GM18507 (cell line): ENCODE measurements at places on chromosomes 16 and 17.
A peak's percentile ranks its signal among the peaks of the same experiment; 100 is the strongest.

DNA sequence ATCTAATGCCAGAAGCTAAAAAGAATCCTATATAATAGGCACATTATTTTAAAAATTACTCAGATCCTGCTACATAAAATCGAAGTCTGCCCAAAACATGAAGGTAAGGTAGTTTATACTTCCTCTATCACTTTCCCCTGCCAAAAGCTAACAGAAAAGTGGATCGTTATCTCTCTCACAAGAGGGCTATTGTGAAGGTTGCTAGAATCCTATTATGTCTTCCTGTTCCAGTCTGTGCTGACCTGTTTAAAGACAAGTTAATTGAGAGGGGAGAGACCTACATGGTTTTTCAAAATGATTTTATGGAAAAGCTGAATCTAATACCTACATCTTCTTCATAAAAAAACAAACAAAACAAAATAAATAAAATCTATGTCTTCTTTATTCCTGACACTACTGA lies 1410.9 kb upstream of the CDH8 start:
- DNase-seq: no peak

- DNase-seq: no peak
Observed at GRCh38 chr17:79818026-79818758, 21.0 kb downstream of the CBX4 start.

- DNase-seq: peak; percentile 29
Observed at GRCh38 chr16:55701442-55702319, 45.9 kb downstream of the SLC6A2 start.

DNA sequence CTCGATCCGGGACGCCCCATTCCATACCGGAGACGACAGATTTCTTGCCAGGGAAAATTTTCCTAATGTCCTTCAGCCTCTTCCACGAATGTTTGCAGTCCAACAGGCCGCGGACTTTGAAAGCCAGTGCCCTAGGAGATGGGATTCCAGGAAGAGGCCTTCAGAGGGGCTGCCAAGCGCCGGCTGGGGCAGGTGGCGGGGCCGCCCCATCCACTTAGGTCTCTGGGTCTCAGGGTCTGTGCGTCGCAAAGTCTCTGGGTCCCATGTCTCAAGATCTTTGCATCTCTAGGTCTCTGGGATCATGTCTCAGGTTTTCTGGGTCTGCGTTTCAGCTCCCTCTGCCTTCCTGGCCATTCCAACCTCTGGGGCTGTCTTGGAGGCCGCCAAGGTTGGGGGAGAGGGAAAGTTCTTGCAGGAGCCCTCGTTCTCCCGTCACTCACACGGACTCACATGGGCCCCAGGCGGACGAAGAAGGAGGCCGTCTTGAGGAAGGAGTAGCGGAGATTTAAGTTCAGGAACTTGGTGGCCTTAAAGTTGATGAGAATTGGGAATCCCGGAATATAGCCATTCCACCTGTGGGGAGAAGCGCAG lies 7.2 kb downstream of the ALOX12B start:
- DNase-seq: no peak

DNA sequence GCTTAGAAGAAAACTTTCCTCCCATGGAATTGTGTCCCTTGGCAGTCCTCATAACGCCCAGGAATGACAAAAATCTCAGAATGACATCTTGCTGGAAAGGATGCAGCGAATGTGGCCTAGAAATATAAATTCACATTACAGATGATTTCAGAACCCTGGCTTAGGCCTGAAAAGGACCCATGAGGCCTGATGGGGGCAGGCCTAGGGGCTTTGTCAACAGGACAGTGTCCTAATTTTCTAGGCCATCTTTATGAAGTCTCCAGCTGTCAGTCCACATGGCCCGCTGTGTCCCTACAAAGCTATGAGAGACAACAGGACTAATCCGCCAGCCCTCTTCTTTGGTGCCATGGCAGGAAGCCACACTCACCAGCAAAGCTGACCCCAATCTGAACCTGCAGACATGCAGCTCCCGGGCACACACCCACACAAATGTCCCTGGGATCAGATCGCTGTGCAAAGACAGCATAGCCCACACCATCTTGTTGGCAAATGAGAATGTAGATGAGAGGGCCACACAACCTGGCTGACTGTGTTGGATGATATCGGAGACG lies 40.4 kb upstream of the DNAH17 start:
- DNase-seq: no peak

- DNase-seq: no peak
Observed at GRCh38 chr17:57898487-57899311, 48.9 kb upstream of the MRPS23 start.

DNA sequence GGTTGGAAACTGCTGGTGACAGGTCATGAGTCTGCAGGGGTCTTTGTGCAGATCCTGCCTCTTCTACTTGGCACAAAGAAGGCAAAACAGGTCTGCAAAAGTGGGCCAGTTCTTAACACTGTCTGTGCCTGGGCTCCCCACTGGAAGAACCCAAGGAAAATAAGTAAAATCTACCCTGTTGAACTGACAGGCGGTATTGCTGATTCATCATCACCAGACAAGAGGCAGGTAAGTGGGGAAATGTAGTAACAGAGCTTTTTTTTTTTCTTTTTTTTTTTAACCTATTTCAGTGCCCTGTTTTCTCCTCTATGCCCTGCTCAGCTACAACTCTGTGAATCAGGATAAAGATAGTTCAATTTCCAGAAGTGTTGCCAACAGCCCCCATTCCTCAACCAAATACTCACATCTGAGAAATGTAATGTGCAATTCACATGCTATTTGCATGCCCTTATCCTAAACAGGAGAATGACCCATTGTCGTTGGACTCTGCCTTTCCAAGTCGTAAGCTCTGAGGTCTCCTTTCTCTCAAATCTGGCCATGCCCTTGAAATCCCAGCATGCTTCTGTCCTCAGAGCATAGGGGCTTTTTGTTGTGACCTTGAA lies 237.0 kb downstream of the SOX9 start:
- no peak for DNase-seq

GRCh38 chr16:12356632-12357340 lies 380.3 kb downstream of the SNX29 start:
- no peak for DNase-seq

DNA sequence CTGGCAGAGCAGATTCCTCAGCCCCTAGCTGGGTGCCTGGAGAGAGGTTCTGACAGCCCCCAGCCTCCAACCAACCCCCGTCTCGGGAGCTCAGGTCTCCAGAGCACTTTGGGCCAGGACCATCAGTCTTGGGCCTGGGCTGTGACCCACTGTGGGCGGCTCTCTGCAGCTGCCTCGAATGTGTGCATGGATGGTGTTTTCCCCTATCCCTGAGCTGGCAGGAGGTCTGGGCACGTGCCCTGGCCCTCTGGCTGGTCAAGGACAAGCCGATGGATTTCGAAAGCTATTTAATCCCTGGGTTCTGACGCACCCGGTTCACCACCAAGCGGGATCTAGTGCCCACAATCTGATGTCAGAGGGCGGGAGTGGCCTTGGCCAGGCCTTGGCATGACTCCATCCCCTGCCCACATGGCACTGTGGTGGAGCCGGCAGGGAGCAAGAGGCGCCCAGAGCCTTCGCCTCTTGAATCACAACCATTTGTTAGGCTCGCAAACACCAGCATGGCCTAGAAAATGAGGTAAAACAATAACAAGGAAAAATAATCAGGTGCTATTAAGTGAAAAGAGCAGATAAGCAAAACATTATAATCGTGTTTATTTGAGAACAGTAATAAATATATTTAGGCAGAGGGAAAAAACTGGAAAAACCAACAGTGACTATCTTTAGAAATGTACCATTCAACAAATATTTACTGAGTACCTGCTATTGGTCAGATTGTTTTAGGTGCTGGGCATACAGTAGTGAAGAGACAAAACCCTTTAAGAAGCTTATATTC lies 69.3 kb upstream of the TOB1 start:
- no peak for DNase-seq

DNA sequence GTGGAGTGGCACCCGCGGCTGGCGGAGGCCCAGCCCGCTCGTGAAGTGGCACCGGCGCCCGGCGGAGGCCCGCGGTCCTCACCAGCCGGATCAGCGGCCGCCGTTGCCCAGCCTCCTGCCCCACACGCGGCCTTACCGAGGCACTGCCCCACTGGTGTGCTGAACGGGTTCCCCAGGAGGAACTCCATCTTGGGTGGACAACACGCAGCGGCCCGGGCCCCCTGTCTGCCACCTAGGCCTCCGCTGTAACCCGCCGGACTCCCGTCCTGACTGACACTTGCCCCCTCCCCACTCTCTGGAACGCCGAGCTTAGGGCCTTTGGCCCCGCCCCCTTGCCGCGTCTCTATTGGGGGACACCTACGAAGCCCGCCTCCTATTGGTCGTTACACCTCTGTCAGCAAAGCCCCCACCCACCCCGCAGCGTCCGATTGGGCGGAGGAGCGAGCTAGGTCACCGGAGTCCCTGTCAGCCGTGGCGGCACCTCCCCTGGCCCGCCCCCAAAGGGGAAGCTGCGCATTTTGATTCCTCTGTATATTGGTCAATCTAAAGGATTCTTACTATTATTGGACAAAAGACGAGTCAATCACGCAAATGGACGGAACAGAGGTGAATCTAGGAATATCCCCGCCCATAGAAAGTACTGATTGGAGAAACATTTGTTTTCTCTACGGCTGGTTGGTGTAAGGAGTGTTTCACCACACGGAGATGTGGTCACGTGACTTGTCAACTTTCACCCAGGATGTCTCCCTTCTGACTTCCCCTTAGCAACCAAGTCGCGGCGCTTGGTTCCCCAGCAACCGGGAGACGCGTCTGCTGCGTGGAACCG lies at the start of the genes DRC3 and TOM1L2:
TSS of gene DRC3 (plus strand) at position 737 of the 826 bp plus-strand sequence. CDS start 4,737 bp downstream, outside the sequence.
TSS of gene TOM1L2 (minus strand) at position 275 of the 826 bp plus-strand sequence. CDS start at position 188, 87 bp downstream.
- DNase-seq: peak; percentile 97

DNA sequence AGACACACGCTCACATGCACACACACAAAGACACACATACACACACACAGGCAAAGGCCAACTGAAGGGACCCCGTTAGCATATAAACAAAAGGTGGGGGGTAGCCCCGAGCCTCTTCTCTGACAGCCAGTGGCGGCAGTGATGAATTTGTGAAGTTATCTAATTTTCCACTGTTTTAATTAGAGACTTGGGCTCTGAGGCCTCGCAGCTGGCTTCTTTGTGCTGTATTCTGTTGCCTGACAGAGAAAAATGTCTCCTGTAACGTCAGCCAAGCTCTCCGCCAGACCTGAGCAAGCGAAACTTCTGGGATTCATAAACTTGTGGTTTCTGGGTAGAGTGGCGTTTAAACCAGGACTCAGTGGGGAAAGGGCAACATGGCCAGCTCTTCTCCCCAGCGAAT lies 113.9 kb upstream of the FOXF1 start:
- no peak for DNase-seq

DNA sequence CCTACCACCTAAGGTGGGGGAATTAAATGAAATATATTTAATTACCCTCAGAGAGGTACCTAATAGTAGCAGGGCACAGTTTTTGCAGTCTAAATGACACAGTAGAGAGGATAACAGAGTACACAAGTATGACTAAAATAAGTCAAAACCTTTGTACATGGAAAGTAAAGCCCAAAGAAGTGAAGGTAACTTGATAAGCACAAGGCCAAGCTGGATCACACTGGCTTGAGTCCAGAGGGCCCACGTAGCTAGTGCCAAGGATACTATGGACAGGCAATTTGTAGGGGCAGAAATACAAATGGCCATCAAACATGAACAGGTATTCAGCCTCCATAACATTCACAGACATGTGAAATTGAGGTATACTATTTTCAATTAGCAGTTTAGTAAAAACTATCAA lies 7.6 kb downstream of the MYO18A start:
- DNase-seq: no peak

GRCh38 chr16:88039591-88039990 lies 88.4 kb downstream of the BANP start:
- DNase-seq: no peak

DNA sequence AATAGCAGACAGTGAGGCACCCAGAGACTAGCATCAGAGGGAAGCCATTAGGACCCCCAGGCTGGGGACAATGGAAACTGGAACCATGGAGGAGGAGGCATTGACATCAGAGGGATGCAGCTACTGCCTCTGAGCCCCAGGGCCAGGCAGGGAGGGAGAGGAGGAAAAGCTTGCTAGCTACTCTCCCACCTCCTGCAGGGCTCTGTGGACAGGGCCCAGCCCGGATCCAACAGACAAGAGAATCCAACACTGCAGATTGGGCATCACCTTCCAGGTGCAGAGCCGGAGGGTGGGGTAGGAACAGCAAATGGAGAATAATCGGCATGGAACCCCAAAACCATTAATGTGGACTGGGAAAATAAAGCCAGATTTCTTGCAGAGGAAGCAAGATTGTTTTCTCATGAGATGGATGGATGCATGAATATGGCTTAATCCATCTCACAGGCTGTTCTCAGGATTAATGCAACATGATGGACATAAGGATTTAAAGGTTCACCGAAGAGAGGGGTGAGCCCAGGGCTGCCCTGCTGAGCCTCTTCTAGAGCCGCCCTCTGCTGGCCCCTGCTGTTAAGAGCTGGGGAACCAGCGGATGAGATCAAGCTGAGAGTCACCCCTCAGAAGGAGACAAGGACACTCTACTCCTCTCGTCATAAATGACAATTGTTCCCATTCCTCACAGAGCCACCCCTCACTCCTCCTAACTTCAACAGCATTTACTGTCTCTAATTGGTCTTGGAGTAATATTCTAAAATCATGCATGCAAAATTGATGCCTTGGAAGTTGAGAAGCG lies 48.8 kb downstream of the DNAH3 start:
- no peak for DNase-seq

- DNase-seq: no peak
Observed at GRCh38 chr16:87897521-87898505, 28.5 kb upstream of the SLC7A5 start.

DNA sequence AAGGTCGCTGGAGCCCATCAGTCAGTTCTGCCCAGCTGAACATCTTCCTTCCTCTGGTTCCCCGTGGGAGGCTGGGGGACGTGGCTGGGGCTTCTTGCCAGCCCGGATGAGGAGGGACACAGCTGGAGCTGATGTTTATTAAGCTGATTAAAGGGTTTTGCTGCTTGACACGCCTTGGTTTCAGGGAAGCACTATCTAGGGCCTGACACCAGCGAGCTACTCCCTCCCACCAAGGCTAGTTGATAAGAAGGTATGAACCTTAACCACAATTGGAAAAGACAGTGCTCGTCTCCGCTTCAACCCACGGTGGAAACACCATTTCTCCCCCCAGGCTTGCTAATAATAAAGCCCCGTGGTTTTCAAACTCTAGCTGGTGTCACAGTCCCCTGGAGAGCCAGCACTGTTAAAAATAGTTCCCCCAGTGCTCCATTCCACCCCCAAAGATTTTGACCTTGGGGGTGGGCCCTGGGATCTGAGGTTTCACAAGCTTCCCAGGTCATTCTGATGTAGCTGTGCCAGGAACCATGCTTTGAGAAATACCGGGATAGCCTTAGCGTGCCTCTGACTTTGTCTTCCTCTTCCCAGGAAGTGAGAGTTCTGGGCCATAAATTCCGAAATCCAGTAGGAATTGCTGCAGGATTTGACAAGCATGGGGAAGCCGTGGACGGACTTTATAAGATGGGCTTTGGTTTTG lies 5.5 kb downstream of the DHODH start:
- DNase-seq: no peak

DNA sequence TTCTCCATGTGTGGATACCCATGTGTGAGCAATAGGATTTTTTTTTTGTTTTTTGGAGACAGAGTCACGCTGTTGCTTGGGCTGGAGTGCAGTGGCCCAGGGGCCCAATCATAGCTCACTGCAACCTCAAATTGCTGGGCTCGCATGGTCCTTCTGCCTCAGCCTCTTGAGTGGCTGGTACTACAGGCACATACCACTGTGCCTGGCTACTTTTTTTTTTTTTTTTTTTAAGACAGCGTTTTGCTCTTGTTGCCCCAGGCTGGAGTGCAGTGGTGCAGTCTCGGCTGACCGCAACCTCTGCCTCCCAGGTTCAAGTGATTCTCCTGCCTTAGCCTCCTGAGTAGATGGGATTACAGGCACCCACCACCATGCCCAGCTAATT lies 16.7 kb downstream of the MGRN1 start:
- DNase-seq: no peak

- DNase-seq: no peak
Observed at GRCh38 chr17:71187145-71187878, 933.5 kb upstream of the SOX9 start.
